ENCODE measurements at places on chromosomes 11 and 22. TPM values are rescaled to one million over a fixed set of nuclear protein-coding genes. Genes with fewer than 3 reads are reported as not detected.

CYB561A3 gene
- polyA plus RNA-seq, result 64.5 TPM

P2RY6 gene
- 3.0 TPM for polyA plus RNA-seq

SPDYC gene
- not detected for polyA plus RNA-seq

HBE1 gene
- polyA plus RNA-seq, result not detected

CCDC88B gene
- 86.7 TPM for polyA plus RNA-seq

GRIK4 gene
- 2.0 TPM for polyA plus RNA-seq

CHADL gene
- 0.32 TPM for polyA plus RNA-seq

C11orf42 gene
- polyA plus RNA-seq, result not detected

DRD4 gene
- not detected for polyA plus RNA-seq

DBX1 gene
- polyA plus RNA-seq, result not detected

PANX3 gene
- polyA plus RNA-seq, result not detected

SGSM1 gene
- polyA plus RNA-seq, result 1.5 TPM

ROM1 gene
- 1.6 TPM for polyA plus RNA-seq

ALKBH8 gene
- 10.3 TPM for polyA plus RNA-seq

BAIAP2L2 gene
- not detected for polyA plus RNA-seq

MADD gene
- polyA plus RNA-seq, result 14.7 TPM

APOA1 gene
- 0.53 TPM for polyA plus RNA-seq

RHOG gene
- polyA plus RNA-seq, result 167 TPM

ARFGAP3 gene
- polyA plus RNA-seq, result 63.7 TPM

TBC1D10A gene
- polyA plus RNA-seq, result 49.2 TPM

OR51A2 gene
- not detected for polyA plus RNA-seq

KDM4E gene
- not detected for polyA plus RNA-seq

RAPSN gene
- not detected for polyA plus RNA-seq

C11orf98 gene
- 136 TPM for polyA plus RNA-seq

SRSF8 gene
- polyA plus RNA-seq, result 76.2 TPM

TIMP3 gene
- not detected for polyA plus RNA-seq

RHOD gene
- polyA plus RNA-seq, result not detected

MIEF1 gene
- polyA plus RNA-seq, result 30.5 TPM

PPFIBP2 gene
- 0.52 TPM for polyA plus RNA-seq

OR8J3 gene
- polyA plus RNA-seq, result not detected

GTSE1 gene
- polyA plus RNA-seq, result 0.71 TPM

PLAAT4 gene
- 906 TPM for polyA plus RNA-seq

GAL gene
- not detected for polyA plus RNA-seq

TEX12 gene
- polyA plus RNA-seq, result not detected

LRRC55 gene
- not detected for polyA plus RNA-seq

MMP27 gene
- polyA plus RNA-seq, result not detected

RPS6KB2 gene
- 96.5 TPM for polyA plus RNA-seq

FOLR2 gene
- not detected for polyA plus RNA-seq

CTSW gene
- polyA plus RNA-seq, result 2,928 TPM

SLCO2B1 gene
- polyA plus RNA-seq, result not detected

TREH gene
- polyA plus RNA-seq, result not detected

MMP12 gene
- polyA plus RNA-seq, result not detected

SLC29A2 gene
- polyA plus RNA-seq, result 0.32 TPM

ZNF280B gene
- 0.34 TPM for polyA plus RNA-seq

INPP5J gene
- not detected for polyA plus RNA-seq

TRIM51 gene
- polyA plus RNA-seq, result not detected

ELF5 gene
- not detected for polyA plus RNA-seq

CD3E gene
- 50.4 TPM for polyA plus RNA-seq

LDHAL6A gene
- 0.79 TPM for polyA plus RNA-seq

THRSP gene
- polyA plus RNA-seq, result not detected

PGA3 gene
- polyA plus RNA-seq, result not detected

FERMT3 gene
- polyA plus RNA-seq, result 297 TPM
